ENCODE measurements at places on chromosomes 6 and 20.

DNA sequence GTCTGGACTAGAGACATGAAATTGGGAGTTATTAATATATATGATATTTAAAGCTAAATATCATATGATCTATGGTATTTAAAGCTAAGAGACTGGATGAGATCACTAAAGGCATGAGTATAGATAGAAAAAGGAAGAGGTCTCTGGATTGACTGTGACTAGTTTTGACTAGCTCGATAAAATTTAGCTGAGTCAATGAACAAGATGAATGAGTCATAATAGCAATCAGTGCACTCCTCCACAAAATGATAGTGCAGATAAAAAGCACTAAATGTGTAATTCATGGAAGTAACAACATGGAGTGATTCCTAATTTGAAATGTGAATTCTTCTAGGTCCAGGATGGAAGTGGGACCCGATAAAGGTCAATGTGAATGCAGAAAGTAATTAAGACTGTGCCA is 127.4 kb downstream of the PFDN4 start:
- no peak for DNase-seq

- peak; percentile 7 for DNase-seq
Measured at GRCh38 chr20:17969278-17969883, 563 bp downstream of the MGME1 start.

DNA sequence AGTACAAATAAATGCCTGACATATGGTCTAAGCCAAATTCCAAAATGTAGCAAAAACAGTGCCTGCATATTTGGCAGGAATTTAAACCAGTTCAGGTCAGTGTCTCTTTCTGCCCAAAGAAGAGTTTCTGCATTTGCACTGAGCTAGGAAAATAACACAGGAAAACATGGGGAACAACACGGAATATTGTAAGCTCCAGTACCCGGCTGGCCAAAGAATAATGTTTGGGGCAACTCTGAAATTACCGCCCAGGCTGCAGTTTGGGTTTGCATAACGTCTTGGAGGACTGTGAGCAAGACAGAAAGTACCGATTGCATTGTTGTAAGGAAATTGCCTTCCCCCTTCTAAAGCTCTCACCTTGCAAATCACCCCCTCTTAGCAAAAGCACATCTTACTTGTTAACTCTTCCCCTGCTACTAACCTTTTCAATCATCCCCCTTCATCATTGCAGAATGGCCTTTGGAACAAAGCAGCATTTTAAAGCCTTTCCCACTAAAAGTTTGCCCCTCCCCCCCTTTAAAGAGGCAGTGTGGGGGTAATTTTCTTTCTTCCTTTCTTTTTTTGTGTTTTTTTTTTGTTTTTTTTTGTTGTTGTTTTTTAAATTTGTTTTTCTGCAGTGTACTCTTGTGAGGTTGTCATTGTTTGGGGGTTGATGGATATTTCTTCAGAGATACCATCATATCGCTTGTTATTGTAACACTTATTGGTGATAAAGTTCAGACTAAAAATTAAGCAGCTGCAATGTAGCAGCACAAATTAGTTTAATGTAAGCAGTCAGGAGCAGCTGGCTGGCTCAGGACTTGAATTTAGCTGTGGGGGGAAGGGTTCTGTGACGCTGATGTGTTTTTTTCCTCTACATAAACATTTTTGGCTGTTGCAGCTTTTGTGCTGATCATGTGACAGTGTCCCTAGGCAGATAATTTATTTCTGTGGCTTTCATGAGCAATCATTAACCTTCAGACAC is 100.0 kb upstream of the CITED2 start:
- DNase-seq: no peak

DNA sequence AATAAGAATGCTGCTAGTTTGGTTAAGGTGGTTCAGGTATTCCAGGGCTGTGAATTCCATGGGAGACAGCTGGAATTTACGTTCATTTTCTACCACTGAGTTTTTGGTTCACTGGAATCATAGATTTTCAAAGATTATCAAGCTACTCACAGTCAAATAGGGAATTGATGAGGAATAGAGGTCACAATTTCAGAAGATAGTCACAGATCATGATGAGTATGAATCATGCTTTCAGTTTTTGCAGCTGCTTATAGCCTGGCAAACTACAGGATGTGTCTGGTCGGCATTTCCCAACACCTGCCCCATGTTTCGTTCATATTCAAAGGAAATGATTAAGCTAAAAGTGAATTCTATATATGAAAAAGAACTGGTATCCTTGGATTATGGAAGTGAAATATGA is 58.7 kb downstream of the BCKDHB start:
- no peak for DNase-seq

- DNase-seq: no peak
Measured at GRCh38 chr20:55094353-55094861, 619.0 kb downstream of the DOK5 start.

DNA sequence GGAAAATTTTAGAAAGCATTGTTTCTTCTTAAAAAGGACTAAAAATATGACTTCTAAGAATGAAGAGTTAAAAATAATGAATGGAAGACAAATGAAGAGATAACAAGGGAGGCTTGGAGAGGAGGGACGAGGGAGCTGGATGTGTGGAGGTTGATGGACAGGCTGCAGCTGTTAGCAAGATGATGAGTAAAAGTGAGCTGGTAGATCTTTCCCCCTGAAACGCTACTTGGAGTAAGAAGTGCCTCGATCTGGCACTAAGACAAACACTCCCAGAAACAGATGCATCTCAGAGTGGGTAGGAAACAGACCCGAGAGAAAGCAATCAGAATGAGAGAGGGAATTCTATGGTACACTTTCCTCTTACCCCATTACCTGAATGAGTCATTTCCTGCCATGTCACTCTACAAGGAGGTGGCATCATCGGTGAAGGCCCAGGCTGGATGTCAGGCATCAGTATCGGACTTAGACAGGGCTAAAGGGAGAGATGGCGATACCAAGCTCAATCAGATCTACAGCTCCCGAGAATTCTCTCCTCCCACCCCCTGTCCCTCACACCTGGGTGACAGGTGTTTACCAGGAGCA is 154.1 kb upstream of the BMP2 start:
- DNase-seq: no peak

GRCh38 chr6:166381381-166381732 is 1.4 kb downstream of the MPC1 start:
- no peak for DNase-seq

DNA sequence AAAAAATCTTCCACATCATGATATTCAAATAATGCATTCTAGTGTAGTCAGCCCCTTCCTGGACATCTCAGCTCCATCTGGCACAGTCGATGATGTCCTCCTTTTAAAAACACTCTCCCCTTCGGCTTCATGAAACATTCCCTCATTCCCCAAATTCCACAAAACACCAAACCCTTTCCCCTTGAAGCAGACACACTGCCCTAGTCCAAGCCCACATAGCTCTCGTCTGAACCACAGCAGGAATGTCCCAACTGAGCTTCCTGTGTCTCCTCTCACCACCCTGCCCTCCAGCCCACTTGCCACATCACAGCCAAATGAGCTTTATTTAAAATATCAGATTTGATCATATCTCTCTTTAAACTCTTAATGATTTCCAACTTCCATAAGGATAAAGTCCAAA is 106.4 kb upstream of the CARMIL1 start:
- DNase-seq: no peak

GRCh38 chr6:5764401-5764955 is 242.2 kb downstream of the NRN1 start:
- DNase-seq: no peak

Data from activated gamma-delta T cell treated with anti-CD3 and anti-CD28 coated beads, Interleukin-2, amount 50 U/mL, for 16 hours (primary cell).